ENCODE measurements at places on chromosomes 2 and 18. TPM values are rescaled to one million over a fixed set of nuclear protein-coding genes. Genes with fewer than 3 reads are reported as not detected.

- no peak for DNase-seq
These were observed 95.3 kb upstream of the NFATC1 start for GRCh38 chr18:79300413-79300812.

- DNase-seq, result no peak
These were observed 383.4 kb upstream of the TRIB2 start for GRCh38 chr2:12333293-12333692.

GRCh38 chr2:67290451-67291290, 106.5 kb upstream of the ETAA1 start:
- peak; percentile 61 for DNase-seq

CLEC4F gene
- not detected for total RNA-seq

DSC1 gene
- total RNA-seq, result not detected

SP5 gene
- total RNA-seq, result 0.13 TPM

- no peak for DNase-seq
These were observed 97.7 kb downstream of the TWIST2 start for GRCh38 chr2:238945433-238946150.

GRCh38 chr2:167484875-167485274, 596.6 kb downstream of the XIRP2 start:
- no peak for DNase-seq

GRCh38 chr2:18754286-18754685, 164.9 kb upstream of the NT5C1B start:
- DNase-seq, result no peak

DNA sequence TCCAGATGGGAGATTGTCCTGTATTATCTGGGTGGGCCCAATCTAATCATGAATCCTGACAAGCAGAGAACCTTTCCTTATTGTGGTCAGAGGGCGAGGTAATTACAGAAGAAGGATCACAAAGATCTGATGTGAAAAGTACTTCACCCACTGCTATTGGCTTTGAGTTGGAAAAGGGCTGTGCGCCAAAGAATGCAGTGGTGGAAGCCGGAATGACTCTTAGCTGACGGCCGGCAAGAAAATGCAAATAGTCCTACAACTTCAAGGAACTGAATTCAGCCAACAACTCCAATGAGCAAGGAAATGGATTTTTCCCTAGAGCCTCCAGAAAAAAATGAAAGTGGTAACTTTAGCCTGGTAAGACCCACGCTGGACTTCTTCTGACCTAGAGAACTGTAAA, 67.3 kb downstream of the CTNNA2 start:
- DNase-seq, result no peak

DNA sequence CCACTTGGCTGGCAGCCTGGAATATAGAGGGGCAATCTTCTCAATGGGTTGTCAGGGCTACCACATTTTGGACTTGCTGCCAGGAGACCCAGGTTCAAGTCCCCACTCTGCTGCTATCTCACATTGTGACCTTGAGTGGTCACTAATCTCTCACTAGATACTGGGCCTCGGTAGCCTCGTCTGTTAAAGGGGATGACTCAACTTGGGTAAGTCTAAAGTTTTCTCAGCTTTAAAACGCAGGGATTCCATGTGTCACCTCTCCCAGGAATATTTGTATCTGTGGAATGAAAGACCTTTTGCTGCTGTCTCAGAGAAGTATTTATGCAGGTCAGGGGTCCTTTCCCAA, 86.3 kb downstream of the SEMA4F start:
- DNase-seq, result no peak

MEIS1 gene
- 3.3 TPM for total RNA-seq

MATN3 gene
- 8.2 TPM for total RNA-seq

CHRNG gene
- total RNA-seq, result 0.83 TPM

DNA sequence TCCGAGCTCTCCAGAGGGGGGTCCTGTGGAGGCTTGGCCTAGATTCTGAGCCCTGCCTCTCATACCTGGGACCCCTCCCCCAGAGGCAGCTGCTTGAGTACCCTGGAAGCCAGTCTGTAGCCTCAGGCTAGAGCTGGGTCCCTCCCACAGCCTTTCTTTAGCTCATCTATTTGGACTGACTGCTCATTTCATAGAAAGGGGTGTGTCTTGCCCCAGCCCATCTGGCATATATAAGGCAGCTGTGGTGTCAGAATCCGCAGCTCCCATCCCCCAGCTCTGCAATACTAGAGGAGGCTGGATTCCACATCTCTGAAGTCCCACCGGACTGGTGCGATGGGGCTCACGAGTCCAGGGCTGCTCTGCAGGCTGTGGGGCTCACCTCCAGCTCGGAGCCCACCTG, 26.1 kb downstream of the MPHOSPH10 start:
- peak; percentile 29 for DNase-seq

DNA sequence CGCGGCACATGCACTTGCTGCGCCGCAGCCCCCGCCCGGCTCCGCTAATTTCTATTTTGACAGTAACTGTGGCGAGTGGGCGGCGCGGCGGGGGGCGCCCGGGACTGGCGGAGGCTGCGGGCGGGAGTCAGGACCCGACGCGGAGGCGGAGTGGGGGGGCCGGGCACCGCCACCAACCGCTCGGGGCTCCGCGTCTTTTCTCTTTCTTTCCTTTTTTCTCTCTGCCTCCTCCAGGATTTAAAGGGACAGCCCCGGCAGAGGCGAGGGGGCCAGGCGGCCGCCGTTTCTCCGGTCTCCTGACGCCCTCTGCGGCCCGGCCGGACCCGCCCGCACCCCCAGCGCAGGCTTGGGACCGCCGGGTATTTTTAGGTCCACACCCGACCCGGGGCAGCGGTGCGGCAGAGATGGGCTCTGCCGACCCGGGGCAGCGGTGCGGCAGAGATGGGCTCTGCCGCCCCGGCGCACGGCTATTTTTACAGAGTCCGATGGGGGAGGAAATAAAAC, 460 bp upstream of the ZBTB7C start:
- DNase-seq, result peak; percentile 20

RNF138 gene
- 26.2 TPM for total RNA-seq

ZBTB7C gene
- 0.17 TPM for total RNA-seq
